ENCODE measurements at places on chromosomes 6 and 20.
A peak's percentile ranks its signal among the peaks of the same experiment; 100 is the strongest.

DNA sequence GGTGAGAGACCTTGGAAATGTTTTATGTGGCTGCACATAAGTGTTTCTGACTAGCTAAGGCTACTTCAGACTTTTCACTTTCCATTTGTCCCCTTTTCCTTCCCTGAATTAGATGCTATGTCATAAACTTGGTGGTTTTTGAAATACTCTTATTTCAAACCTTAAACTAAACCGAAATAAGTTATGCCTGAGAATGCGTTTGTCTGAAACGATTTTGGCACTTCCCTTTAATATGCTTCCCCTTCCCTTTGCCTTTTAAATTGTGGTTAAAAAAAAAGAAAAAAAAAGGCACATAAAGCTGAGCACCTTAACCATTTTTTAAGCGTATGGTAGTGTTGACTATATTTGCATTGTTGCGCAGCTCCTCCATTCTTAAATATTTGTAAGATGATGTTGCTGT lies 14.3 kb downstream of the ZNF451 start:
- no peak for DNase-seq

DNA sequence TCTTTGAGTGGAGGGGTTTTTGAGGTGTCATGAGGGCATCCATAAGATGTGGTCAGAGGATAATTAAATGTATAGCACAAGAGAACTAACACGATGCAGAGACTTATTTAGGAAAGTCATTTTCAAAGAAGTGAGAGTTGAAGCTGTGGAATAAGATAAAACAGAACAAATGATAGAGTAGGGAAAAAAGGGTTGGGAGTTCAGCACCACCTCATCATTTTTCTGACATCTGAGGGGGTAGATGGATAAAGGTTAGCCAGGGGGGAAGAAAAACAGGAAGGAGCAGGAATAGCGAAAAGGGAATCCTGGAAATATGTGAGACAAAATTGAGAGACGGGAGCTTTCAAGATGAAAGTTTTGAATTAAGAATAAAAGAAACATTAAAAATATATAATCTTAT lies 434.2 kb downstream of the NKAIN2 start:
- DNase-seq, result no peak

- DNase-seq, result peak; percentile 73
Measured at GRCh38 chr6:34027445-34027936, 118.4 kb downstream of the GRM4 start.

DNA sequence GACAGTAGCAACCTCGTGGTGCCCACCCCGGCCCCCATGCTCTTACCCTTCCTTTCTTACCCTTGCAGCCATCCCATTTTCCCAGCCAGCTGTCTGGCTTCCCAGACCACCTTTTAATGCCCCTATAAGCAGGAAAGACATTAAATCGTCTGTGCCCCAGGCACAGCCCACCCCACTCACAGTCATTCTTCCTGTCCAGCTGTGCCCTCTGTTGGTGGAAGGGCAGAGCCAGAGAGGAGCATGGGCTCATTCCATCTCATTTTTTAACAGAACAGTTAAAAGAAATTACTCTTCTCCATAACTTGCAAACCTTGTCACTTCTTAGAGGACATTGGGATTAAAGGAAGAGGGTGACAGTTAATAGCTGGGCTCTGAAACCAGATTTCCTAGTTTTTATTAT lies 240.5 kb downstream of the NRN1 start:
- no peak for DNase-seq

- DNase-seq, result no peak
Measured at GRCh38 chr6:37638414-37639341, 59.0 kb downstream of the MDGA1 start.

DNA sequence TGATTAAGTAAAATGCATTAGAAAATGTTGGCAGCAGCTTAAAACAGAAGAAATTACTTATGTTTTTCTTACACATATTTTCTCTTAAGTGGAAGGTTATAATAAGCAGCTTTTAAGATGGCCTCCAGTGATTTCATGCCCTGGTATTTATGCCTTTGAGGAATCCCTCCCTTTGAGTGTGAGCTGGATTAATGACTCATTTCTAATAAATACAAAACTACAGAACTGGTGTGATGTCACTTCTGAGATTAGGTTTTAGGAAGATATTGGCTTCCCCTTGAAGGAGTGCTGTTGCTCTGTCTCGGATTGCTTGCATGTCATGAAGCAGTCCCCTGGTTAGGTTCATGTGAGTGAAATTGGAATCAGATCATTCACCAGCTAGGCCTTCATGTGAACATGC lies 143.2 kb upstream of the EPHA7 start:
- DNase-seq, result no peak

DNA sequence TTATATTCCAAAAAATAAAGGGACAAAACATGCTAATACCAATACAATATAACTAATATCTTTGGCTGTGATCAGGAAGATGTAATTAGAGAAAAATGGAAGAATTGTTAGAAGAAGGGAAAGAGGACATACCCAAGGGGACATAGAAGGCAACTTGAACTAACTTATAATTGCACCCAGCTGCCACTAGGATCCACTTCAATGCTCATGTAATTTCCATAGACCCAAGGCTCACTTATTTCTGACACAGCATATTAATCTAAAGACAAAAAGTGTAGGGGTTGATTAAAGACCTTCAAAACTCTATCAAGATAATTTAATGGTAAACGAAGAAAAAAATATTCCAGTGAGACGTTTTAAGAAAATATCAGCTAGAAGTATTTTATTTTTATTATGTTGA lies 396.0 kb upstream of the ADGRB3 start:
- no peak for DNase-seq

- DNase-seq, result no peak
Measured at GRCh38 chr6:56140090-56140489, 107.3 kb downstream of the COL21A1 start.

DNA sequence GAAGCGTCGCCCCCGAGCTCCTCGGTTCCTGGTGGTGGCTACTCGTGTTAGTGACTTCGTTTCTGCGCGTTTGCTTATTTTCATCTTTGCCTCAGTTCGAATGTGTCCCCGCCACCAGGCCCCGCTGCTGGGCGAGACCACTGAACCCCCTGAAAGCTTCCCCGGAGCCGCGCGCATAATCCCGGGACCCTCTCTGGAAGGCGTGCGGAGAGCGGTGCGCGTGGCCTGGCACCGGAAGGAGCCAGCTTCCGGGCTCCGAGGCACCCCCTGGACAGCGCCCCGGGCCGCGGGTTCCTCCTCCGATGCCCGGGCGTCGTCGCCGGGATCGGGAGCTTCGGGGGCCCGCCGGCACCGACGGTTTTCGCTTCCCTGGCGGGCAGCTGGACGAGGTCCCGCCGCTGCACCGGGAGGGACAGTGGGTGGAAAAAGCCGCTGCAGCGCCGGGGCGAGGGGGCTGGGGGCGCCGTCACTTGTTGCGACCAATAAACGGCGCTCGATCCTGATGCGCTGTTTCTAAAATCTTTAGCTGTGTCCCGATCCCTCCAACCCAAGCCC lies 643 bp upstream of the SLC35D3 start:
- DNase-seq, result peak; percentile 51

DNA sequence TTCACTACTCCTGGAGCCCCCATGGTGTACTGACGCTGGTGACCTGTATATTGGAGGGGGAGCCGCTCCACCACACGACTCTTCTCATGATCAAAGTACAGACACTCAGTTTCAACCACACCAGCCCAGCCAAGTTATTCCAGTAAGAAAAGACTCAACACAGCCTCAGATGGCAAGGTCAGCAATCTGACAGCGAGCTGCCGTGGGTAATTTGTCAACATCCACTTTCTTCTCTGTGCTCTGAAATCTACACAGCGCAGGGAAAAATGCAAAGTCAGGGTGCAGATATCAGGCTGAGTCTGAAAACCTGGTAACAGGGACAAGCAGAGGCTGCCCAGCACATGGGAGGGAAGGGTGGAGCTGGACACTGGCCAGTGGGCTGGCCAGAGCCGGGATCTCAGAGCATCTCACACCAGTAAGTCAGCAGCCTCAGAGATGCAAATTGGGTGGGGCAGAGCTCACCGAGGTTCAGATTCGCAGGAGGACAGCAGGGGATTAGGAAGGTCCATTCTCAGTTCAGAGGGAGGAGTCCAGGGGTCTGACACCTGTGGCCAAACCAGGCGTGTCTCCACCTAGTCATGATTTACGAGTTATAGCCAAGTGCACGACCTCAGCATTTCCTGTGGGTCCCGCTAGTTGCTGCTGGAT lies 44.5 kb upstream of the RPS6KA2 start:
- no peak for DNase-seq

GRCh38 chr20:43516251-43516824 lies 8.8 kb downstream of the L3MBTL1 start:
- no peak for DNase-seq

DNA sequence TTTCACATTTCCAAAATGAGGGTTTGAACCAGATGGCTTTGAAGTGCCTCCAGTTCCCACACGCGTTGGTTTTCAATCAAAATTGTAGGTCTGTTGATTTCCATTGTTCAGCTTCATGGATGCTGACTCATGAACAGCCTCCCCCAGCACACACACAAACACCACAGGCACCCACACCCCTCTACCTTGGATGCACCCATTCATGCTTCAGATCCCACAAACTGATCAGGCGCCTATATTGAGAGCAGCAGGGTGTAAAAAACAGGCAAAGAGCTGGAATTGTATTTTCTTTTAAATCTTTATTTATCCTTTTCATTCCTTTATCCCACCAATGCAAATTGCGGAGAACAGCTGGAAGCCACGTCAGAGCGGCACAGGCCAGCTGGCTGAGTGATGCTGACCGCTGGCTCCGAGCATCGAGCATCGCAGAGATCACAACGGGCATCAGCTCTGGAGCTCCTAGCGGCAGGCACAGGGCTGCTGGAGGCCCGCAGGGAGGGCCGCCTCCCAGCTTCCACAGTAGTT lies 29.3 kb upstream of the TBC1D7 start:
- no peak for DNase-seq

- DNase-seq, result peak; percentile 48
Measured at GRCh38 chr20:58471193-58472164, 43.7 kb downstream of the APCDD1L start.

GRCh38 chr6:53375847-53376246 lies 27.1 kb upstream of the ELOVL5 start:
- DNase-seq, result no peak

DNA sequence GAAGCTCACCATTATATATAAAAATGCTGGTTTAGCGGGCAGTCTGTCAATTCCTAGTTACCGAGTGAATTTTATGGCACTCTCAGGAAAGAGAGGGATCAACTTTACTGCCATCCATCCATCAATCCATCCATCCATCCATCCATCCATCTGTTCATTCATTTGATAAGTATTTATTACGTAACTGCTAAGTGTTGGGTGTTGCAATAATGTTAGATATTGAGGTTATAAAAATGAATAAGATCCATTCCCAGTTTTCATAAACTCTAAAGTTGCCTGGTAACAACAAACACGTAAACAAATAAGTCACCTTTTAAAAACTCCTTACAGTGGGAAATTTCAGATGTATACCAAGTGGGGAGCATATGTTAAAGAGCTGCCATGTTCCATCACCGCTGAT lies 36.8 kb downstream of the SASH1 start:
- no peak for DNase-seq

DNA sequence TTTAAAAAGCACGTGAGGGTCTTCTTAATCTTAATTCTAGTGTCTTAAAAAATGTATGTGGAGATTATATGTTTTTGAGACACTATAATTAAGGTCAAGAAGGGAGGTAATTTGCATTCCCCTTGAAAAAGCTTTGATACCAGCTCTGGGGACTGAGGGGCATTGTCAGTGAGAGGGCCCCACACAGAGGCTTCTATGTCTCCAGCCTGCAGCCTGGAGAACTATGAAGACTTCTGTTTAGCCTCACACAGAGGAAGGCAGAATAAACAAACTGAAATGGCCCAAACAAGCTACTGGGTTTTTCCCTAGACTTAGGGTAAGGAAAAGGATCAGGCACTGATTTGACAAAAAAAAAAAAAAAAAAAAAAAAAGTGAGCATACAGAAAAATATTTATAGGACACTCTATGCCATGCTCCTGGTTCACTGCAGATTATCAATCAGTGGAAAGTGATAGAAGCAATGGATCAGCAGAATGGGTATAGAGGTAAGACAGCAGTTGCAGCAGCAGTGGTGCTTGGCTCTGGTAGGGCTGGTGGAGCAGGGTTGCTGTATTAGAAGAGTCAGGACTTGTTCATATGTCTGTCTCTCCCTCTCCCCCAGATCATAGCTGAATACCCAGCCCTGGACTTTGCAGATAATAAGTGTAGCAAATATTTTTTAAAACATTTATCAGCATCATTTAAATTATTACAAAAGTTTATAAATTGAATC lies 85.4 kb downstream of the KLHL32 start:
- no peak for DNase-seq

DNA sequence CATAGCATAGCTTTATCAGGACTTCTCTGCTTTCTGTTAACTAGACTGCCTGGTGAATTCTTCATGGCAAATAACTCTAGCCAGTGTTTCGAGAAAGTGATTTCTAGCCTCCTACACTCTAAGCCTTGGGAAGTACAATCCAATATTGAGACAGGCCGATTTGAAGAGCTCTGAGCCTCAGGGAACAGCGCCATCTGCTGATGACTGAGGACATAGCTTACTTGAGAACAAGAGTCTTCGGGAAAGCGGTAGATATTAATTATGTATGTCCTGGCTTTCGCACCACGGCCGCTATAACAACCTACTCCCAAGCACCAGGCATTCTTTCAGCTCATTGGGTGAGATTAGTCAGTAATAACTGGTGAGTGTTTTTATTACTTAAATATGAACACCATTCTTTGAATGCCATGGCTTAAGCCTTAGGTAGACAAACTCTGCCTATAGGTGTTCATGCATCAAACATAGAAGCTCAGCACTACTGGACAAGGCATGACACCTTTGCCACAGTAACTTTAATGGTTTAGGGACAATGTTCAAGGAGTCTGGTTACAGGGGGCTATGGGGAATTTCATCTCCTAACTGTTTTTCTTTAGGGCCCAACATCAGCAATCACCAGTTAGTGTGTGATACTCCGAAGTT lies 518.6 kb downstream of the BMP2 start:
- peak; percentile 83 for DNase-seq

DNA sequence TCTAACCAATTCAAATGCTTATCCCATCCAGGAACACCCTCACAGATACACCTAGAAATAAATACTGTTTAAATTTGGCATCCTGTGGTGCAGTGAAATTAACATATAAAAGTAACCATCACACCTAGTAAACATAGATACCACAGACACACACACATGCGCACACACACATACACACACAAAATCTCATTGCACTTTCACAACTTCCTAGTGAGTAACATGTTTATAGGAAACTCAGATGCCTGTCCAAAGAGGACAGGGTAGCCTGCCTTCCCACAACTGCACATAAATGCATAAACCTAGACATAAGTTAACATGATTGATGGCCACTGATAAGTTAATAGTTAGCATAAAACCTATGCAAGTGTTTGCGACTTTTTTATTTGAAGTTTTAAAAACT lies 56.8 kb downstream of the LRRC1 start:
- DNase-seq, result no peak

DNA sequence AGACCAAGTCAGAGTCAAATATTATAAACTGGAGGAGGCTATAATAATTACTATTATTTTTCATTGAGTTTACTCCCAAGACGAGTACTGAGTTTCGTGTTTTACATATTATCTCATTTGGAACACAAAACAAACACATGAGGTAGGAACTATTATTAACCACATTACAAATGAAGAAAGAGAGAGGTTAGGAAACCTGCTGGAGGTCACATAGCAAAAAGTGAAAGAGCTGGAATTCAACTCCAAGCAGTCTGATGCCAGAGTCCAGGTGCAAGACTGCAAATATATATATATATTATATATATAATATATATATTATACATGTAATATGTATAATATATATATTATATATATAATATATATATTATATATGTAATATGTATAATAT lies 7.3 kb downstream of the RNF24 start:
- no peak for DNase-seq

- DNase-seq, result no peak
Measured at GRCh38 chr6:159693894-159694545, 979 bp upstream of the SOD2 start.

All from mesothelial cell of epicardium (in vitro differentiated cells).